ENCODE measurements at places on chromosomes 12 and 14.

DNA sequence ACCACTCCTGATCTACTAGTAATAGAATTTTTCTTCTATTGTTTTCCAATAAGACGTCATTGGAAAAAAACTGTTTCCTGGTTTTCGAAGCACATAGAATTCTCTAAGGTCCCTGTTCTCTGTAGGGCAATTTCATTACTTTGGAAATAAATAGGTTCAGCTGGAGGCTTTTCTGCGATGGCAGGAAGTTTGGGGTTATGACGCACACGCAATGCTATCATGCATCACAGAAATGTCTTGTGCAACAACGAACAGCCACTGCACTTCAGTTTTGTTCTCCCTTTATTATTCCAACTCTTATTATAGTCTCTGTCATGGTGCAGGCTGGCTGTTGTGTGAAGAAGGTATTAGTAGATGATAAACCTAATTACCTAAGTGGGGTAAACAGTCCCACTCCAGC, 59.0 kb downstream of the KCNK10 start:
- no peak for DNase-seq

DNA sequence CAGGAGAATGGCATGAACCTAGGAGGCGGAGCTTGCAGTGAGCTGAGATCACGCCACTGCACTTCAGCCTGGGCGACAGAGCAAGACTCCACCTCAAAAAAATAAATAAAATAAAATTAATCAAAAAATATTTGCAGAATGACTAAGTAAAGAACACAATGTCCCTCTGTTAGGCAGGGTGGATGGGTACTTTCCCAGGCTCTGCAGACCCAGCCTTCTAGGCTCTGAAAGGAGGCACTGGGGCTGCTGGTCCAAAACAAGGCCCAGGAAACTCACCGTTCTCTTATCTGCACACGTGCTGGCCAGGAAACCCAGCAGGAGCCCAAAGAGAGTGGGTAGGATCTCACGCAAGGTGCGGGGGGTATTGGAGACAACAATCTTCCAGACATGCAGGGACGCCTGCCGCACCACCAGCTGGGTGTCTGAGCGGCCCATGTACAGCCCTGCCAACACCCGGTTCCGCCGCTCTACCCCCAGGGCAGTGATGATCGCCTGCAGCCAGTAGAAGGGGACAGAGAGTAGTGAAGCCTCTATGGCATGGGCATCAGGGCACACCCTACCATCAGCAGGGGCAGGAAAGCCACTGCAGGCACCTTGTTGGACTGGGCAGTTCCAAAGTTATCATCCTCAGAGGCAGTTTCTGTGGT, 25.8 kb upstream of the RAB35 start:
- no peak for DNase-seq

DNA sequence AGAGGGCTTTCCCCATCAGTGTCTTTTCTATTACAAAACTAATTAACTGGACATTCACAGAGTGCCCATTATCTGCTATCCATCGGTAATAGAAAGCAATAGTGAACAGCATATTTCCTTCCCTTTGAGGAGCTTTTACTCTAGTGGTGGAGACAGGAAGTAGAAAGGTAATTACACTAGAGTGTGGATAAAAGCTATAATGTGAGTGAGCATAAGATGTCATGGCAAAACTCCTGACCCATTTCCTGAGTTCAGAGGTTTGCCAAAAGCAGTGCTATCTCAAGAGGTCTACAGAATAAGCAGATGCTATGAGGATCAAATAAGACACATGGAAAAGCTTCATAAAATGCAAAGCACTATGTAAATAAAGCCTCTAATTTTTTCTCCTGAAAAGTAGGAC, 24.0 kb downstream of the TIMELESS start:
- DNase-seq = no peak

DNA sequence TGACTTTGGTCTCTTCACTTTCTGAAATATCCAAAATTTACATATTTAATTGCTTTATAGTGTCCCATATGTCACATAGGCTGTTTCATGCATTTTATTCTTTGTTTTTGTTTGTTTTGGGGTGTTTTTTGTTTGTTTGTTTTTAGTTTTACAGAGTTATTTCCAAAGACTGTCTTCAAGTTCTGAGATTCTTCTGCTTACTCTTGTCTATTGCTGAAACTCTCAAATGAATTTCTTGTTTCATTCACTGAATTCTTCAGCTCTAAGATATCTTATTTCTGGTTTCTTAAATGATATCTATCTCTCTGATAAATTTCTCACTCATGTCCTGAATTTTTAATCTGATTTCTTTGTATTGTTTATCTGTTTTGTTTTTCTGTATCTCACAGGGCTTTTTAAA, 412.0 kb upstream of the ATP2B1 start:
- no peak for DNase-seq

- no peak for DNase-seq
Measured at GRCh38 chr14:64255756-64256155, 38.4 kb downstream of the ESR2 start.

- DNase-seq = no peak
Measured at GRCh38 chr12:22709292-22709691, 84.3 kb downstream of the ETNK1 start.

Data from stimulated activated CD8-positive, alpha-beta memory T cell treated with anti-CD3 and anti-CD28 coated beads, Interleukin-7, amount 100 ng/mL, for 1 hour (primary cell).